ENCODE measurements at places on chromosomes 2 and 18.

DNA sequence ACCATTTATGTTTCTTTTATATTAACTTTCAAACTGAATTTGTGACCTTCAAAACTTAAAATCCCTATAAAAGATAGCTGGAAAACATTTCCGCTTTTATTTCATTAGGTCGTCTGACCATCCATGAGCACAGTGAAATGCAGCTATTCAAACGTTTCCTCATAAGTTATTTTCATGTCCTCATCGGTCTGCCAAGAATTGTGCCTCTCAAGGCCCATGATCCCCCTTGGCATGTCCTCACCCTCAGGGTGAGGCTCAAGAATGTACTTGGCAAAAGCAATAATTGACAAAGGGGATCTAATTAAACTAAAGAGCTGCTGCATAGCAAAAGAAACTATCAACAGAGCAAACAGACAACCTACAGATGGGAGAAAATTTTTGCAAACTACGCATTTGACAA lies 12.4 kb downstream of the SLC66A2 start:
- no peak for DNase-seq

- no peak for DNase-seq
Observed at GRCh38 chr18:75086494-75087034, 122.4 kb downstream of the PTGR3 start.

DNA sequence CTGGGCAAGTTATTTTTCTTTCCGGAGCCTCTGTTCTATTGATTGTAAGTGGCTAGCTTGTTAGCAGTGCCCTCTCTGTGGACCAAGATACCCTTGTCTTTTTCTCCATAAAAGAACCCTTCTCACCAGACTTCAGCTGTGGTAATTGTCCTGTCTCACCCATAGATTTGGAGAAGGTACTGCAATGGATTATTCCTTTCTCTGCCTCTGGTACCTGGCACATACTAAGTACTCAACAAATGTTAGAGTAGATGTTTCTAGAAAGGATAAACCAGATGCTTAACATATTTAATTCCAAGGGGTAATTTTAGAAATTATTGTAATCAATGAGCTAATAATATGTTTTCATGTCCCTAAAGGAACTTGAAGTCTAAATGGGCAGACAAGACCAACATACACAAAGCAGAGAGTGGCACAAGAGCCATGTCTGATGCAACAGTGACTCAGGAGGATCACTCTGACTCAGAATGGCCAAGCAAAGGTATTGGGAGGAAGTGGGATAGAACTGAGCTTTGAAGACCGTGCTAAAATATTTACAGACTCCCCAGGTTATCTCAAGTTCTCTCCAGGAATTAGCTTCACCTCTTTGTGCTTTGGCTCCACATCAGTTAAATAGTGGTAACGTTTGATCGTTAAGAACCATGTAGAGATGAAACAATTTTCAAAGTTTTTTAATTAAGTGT lies 129.7 kb upstream of the OSR1 start:
- DNase-seq, result peak; percentile 37

DNA sequence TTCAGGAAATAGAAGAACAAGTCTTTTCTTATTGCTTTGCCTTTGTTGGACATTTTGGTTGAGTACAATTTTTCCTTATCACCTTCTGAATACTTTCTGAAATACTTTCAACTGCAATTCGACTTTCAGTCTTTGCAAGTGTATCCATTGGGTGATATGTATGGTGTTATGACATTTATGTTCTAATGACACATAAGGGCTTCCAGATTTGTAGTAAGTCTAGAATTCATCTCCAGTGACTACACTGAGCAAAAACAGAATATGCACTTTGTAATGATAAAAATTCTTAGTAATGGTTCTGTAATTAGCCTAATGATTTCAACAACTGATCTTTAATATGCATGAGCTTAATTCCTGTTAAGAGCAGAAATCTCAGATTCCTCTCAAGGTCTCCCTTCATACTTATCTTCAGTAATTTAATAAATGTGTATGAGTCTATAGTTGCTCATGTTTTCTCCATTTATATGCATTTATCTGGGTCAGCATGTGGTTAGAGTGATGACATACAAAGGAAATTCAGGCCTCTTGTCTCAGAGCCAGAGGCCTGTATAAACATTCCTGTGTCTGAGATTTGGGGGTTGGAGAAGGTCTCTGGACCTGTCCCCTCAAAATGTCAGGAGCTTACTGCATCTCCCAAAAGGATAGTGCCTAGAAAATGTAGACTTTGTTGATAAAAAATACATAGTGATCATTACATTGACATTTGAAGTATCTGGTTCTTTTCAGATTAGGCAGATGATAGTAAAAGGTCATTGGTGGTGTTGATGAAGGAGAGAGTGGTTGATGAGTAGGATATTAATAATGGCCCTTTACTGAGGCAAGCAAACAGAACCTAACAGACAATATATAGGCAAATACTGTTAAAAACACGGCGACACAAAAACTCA lies 114.9 kb downstream of the QPCT start:
- DNase-seq, result no peak

GRCh38 chr18:79950515-79951341 lies 725 bp downstream of the SLC66A2 start:
- no peak for DNase-seq

DNA sequence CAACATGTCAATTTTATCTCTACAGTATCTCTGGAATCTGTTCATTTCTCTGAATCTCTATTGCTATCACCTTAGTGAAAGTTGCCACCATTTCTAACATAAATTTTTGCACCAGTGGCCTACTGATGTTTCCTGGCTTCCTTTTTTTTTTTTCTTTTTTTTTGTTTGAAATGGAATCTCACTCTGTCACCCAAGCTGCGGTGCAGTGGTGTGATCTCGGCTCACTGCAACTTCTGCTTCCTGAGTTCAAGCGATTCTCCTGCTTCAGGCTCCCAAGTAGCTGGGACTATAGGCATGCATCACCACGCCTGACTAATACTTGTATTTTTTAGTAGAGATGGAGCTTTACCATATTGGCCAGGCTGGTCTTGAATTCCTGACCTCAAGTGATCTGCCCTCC lies 35.1 kb downstream of the KCNJ13 start:
- no peak for DNase-seq

- no peak for DNase-seq
Observed at GRCh38 chr18:77248873-77249568, 627 bp upstream of the GALR1 start.

- no peak for DNase-seq
Observed at GRCh38 chr2:168589236-168590211, 133.5 kb downstream of the CERS6 start.

- no peak for DNase-seq
Observed at GRCh38 chr2:205733648-205734047, 51.3 kb downstream of the NRP2 start.

GRCh38 chr2:144438801-144439631 lies 80.9 kb downstream of the ZEB2 start:
- DNase-seq, result no peak

- DNase-seq, result no peak
Observed at GRCh38 chr2:239484571-239485355, 83.9 kb upstream of the HDAC4 start.

DNA sequence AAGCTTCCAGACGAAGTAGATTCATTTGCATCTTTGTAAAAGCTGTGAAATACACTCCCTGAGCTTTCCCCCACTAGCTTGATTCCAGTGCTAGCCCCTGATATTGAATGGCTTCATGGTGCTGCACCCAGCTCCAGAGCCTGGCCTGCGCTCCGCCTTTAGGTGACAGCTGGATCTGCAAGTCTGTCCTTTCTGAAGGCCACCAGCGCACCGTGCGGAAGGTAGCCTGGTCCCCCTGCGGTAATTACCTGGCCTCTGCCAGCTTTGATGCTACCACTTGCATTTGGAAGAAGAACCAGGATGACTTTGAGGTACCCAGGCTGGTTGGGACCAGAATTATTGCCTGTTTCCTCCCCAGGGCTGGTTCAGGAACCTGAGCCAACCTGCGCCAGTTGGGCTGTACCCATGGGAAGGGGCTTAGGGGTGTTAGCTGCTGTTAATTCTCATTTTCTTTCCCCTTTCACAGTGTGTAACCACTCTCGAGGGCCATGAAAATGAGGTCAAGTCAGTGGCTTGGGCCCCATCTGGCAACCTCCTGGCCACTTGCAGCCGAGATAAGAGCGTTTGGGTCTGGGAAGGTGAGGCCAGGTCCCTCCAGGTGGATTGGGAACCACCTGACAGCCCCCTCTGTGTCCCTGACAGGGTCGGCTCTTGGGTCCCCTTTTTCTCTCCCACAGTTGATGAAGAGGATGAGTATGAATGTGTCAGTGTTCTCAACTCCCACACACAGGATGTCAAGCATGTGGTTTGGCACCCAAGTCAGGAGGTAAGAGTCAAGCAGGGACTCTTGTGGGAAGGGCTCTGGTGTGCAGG lies 1.3 kb downstream of the CIAO1 start:
- no peak for DNase-seq

DNA sequence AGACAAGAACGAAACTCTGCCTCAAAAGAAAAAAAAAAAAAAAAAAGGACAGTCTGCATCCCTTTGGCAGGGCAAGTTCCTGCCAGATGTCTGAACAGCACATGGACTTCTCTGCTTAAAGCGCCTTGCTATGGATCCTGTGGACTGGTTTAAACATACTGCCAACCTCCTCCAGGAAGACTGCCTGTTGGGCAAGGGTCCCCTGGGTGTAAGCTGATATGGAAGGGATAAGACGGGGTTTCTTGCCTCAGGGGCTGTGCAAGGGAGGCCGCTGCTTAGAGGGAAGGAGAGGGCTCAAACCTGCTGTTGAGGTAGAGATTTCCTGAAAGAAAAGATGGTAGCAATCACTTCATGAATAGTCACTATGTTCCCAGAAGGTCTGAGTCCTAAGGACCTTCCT lies 22.2 kb downstream of the SKA1 start:
- no peak for DNase-seq

DNA sequence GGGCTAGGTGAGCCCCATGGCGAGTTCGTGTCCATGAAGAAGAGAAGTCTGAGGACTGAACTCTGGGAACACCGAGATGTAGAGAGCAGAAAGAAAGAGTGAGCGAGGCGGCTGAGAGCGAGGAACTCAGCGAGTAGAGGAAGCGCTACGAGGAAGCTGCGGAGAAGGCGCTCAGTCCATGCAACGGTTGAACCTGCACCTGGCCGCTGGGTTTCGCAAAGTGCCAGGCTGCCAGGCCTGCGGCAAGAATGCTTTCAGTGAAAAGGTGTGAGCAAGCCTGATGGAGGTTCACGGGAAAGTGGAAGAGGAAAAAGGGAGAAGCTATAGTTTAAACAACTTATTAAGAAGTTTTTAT lies 251.0 kb upstream of the TMEM200C start:
- DNase-seq, result no peak

- DNase-seq, result no peak
Observed at GRCh38 chr2:157805519-157805918, 70.6 kb downstream of the ACVR1 start.

- DNase-seq, result no peak
Observed at GRCh38 chr2:28342081-28342967, 50.3 kb upstream of the FOSL2 start.

- no peak for DNase-seq
Observed at GRCh38 chr18:39380186-39380725, 1814.7 kb upstream of the CELF4 start.

- DNase-seq, result no peak
Observed at GRCh38 chr2:191358325-191359025, 113.3 kb downstream of the MYO1B start.

DNA sequence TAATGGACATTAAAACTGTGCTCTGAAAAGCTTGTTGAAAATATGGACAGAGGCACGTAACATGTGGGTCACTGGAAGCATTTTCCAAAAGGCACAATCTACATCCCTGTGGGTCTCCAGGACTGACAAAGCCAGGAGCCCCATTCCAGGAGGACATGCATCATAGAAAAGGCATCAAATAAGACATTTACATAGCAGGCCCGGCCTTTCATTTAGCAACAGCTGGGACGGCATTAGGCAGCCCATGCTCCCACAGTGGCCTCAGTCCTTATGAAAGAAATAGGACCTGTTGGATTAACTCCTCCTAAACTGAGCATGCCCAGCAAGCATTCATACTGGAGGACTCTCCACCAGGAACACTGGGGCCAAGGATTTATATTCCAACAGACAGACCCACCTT lies 72.2 kb downstream of the TWIST2 start:
- no peak for DNase-seq

DNA sequence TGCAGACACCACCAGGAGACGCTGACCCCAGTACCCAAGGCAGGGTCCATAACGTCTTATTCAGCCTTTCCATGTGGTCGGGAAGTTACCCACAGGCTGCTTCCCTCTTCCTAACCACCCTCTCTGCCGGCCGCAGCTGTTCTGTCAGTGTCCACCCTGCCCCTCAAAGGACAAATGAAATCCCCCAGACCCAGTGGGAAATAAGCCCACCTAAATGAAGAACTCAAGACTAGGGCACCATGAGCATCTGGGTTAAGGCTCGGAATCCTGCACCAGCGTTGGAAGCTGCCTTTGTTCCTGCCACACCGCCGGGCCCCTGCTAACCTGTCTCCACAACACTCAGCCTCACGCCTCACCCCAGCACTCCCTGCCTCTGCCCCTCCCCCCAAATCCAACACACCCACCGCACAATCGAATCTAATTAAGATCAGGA lies 21.7 kb downstream of the BCL11A start:
- no peak for DNase-seq

- no peak for DNase-seq
Observed at GRCh38 chr2:239779584-239779983, 245.6 kb downstream of the NDUFA10 start.

- no peak for DNase-seq
Observed at GRCh38 chr2:55621802-55622201, 4.4 kb upstream of the PPP4R3B start.

GRCh38 chr2:130334026-130334425 lies 8.7 kb upstream of the IMP4 start:
- DNase-seq, result no peak

DNA sequence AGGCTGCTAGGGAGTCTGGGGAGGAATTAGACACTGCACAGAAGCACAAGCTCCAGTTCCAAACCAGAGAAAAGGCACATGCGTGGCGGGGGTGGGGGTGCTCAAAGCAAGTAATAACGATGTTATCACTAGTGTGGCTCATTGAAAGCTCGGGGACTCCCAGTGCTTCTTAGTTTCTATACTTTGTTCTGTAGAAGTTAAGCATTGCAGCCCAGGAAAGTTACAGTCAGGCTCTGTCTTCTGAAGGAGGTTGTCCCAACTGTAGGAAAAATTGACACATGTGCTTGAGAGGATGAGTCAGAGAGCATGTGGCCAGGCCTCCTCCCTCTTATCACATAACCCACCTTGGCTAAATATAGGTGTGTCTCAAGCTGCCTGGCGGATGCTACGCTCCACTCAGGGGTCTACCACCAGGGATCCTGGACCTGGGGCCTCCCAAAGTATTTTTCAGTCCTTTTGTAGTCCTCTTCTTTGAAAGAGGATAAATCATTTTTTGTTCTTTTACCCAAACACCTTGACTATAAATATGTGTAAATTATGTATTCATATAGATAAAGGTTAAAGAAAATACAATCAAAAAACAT lies 3.8 kb downstream of the GALNT5 start:
- peak; percentile 39 for DNase-seq

- no peak for DNase-seq
Observed at GRCh38 chr2:167946441-167946841, 301.0 kb downstream of the STK39 start.

- DNase-seq, result no peak
Observed at GRCh38 chr18:8673256-8674209, 31.8 kb upstream of the MTCL1 start.

- no peak for DNase-seq
Observed at GRCh38 chr2:118856330-118856977, 9.0 kb upstream of the EN1 start.

GRCh38 chr2:62505750-62506420 lies at the start of gene TMEM17:
TMEM17 (minus strand) TSS chr2:62506195; CDS start chr2:62506129, 66 bp downstream.
- DNase-seq, result peak; percentile 87
